ENCODE measurements at places on chromosomes 7 and 10. TPM values are rescaled to one million over a fixed set of nuclear protein-coding genes. Genes with fewer than 3 reads are reported as not detected.

PWWP2B gene
- total RNA-seq: 13.9 TPM

SOSTDC1 gene
- not detected for total RNA-seq

DNA sequence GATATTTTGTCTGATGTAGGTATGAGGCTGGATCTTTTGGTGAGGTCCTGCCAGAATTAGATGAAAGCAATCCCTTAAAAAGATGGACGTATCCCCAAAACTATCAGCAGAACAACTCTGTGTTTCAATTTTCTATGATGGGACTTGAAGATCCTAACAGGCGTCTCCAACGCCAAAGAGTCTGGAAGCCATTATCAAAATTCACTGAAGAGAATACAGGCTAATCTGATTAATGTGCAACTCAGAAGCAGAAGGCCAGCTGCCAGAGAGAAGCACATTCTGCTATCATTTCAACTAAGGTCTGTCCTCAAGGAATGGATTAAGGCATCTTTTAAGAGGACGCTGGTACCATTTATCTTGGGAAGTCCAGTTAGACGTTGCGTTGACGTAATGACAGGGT, 119.7 kb downstream of the FGFR2 start:
- no peak overlapping the region for H3K27ac ChIP-seq
- H3K4me1 ChIP-seq: no peaks in the 10 kb centered on the region
- no peak overlapping the region for H3K4me3 ChIP-seq
- peaks cover 2% of the 10 kb centered on the region for H3K27me3 ChIP-seq

- peaks cover 35% of the 10 kb centered on the region for H3K27me3 ChIP-seq
- DNase-seq: peak; percentile 80
- H3K4me3 ChIP-seq: no peak overlapping the region
- peaks cover under 1% of the 10 kb centered on the region for H3K4me1 ChIP-seq
- H3K36me3 ChIP-seq: no peaks in the 10 kb centered on the region
- H3K27ac ChIP-seq: no peak overlapping the region
Observed at GRCh38 chr7:151387161-151388006, 22.5 kb downstream of the WDR86 start.

DNA sequence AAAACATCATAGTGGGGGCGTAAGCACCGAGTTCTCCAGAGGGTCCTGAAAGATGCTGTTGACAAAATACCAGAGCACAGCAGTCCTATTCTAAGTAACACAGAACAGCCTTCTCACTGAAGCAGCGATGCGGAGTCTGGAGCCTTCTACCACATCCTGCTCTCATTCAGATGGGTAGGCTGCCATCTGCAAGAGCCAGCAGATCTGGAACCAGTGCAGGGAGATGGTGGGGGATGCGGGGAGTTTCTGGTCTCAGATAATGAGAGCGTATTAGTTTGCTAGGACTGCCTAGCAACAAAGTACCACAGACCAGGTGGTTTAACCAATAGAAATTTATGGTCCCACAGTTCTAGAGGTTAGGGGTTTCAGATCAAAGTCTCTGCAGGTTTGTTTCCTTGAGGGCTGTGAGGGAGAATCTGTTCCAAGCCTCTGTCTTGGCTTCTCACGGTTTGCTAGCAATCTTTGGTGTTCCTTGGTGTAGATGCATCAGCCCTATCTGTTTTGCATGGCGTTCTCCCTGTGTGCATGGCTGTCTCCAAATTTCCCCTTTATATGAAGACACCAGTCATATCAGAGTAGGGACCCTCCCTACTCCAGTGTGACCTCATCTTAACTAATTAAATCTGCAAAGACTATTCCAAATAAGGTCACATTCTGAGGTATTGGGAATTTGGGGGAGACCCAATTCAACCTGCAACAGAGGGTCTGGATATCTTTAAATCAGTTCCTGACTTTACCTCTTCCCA, 52.0 kb upstream of the STEAP1B start:
- no peak overlapping the region for H3K4me3 ChIP-seq
- peaks cover 23% of the 10 kb centered on the region for H3K27me3 ChIP-seq
- peaks cover 13% of the 10 kb centered on the region for H3K4me1 ChIP-seq

Data from chondrocyte (in vitro differentiated cells).